Renal cortex interstitium (tissue), 15 donors: ENCODE measurements at places on chromosomes 11 and 22.

- DNase-seq = no peak
Measured at GRCh38 chr22:43279867-43280522, 63.2 kb downstream of the SCUBE1 start.

DNA sequence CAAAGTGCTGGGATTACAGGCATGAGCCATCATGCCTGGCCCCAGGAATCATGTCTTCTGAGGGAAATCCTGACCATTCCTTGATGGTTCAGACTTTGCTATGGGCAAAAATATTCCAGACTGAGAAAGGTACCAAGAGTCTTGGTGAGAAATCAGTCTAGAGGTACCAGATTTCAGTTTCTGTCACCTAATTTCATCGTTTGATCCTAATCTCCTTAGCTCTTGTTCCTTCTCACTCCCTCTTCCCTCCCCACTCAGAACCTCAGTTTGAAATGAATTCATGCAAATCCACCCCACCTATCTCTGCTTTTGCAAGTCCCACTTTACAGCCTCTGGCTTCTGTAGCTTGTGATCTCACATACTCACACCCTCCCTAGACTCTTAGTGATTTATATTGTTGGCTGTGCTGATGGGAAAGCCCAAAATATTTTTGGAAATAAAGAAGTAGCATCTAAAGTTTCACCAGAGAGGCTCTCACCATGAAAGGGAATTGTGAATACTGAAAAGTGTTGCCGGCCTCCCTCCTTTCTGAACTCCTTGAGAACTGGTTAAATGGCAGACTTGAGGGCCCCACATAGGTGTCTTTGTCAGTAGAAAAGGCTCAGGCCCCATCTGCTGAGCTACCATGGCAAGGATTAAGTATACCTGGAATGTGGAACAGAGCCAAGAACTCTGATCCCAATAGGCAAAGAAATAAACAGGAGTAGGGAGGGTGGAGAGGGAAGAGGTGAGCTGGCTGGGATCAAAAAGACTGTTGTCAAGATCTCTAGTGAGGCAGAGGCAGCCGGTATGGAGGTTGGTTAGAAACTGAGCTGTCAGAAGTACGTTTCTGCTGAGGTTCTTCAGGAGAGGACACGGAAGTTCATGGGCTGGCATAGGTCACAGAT is 190.5 kb upstream of the MTMR2 start:
- no peak for DNase-seq

- no peak for DNase-seq
Measured at GRCh38 chr22:27309697-27310096, 491.9 kb downstream of the MN1 start.

DNA sequence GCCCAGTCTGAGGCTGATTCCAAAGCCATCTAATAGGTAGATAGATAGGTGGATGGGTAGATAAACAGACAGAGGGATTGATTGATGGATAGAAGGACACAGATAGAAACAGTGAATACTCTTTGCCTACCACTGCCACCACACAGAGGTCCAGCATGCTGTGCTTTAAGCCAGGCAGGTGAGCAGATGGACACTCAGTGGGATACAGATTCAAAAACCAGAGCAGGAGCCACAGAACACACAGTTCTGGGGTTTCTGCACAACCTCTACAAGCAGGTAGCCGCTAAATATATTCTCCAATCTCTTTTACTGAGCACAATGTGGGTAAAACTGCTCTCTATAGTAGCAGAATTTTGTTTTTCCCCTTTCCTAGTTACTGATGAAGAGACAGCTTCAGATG is 20.5 kb upstream of the JHY start:
- no peak for DNase-seq

DNA sequence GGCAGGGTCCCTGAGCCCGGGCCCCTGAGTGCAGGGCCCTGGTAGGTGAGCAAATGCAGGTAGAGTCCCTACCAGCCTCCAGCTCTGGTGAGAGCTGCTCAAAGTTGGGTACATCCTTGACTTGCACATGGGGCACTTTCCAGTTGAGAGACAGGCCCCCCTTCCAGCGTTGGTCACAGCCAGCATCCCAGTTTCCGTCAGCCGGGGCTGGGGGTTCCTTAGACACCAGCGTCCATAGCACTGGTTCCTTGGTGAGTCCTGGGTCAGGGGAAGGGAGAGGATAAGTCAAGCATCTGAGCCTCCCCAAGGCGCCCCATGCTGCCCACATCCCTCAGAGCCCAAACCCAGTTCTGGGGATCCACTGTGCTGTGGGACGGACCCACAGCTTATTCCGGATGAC is 5.6 kb downstream of the PNPLA5 start:
- no peak for DNase-seq

GRCh38 chr11:113505046-113505445 is 29.8 kb upstream of the DRD2 start:
- DNase-seq = no peak

DNA sequence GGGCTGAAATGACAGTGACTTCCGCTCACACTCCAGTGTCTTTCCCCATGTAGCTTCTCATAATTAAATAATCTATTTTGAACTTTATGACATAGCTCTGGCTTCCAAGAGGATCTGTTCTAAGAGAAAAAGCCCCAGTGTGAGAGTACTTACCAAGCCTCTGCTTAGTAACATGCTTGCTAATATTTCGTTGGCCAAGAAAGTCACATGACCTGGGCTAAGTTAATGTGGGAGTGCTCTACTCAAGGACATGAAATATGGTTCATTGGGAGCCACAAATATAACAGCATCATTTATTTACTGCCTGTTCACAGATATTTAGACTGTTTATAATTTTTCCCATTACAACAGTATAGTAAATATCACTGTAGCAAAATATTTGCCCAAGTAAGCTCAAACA is 42.5 kb downstream of the CCDC73 start:
- DNase-seq = no peak

DNA sequence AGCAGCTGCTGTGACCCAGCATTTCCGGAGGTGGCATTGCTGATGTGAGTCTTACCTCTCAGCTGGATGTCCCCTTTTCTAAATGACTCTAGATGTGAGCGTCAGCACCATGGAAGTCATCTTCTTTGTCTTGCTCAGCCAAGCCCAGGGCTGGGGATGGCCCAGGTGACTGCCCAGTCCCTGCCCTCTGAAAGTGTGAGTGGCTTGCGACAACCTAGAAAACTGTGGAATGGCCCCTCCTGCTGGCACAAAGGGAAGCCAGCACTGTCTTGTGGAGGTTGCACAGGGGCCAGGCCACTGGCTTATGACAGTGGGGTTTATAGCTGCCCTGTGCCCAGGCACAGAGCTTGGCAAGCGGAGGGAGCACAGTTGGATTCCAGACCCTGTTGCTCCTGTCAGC is 6.2 kb downstream of the TUB start:
- no peak for DNase-seq

DNA sequence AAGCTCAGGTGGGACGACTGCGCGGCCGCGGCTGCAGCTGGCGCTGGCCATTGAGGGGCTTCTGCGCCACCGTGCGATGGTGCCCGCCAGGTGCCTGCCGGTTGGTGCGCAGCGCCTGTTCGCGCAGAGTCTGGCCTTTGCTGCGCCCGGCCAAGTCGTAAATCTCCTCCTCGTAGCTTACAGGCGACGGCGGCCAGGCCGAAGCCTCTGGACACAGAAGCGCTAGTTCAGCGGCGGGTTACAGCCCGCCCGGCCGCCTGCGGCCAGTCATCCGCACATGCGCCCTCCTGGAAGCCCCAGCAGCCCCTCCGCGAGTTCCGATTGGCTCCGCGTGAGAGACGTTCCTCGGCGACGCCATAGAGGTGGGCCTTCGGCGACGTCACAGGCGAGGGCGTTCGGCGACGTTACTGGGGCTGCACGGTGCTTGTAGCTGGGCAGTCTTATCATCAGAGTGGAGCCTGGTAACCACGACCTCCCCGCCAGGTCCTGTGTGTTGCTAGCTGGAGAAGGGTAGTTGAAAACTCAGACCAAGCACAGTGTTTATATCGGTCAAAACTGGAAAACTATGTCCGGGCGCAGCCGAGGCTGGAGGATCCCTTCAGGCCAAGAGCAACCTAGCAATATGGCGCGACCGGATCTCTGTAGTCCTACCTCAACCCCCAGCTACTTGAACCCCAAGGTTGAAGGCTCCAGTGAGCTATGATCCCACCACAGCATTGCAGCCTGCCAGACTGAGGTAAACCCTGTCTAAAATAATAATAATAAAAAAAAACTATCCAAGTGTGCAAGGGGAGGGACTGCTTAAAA is 265.7 kb downstream of the OR4C45 start:
- no peak for DNase-seq

DNA sequence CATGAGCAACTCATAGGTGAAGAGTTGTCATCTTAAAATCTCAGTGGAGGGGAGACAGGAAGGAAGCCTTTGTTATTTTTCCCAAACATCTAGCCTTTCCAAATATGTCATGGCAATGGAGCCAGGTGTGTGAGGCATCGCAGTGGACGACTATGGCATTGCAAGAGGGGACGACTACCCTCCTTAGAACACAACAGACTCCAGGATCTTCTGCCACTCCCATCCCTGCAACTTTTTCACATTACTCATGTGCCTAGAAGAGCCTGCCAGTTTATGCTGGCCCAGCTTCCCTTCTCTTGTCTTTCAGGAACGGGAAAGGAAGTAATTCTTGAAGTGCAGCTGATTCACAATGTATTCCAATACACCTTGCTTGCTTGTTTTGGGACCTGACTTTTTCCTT is 1008.4 kb downstream of the OPCML start:
- DNase-seq = no peak

DNA sequence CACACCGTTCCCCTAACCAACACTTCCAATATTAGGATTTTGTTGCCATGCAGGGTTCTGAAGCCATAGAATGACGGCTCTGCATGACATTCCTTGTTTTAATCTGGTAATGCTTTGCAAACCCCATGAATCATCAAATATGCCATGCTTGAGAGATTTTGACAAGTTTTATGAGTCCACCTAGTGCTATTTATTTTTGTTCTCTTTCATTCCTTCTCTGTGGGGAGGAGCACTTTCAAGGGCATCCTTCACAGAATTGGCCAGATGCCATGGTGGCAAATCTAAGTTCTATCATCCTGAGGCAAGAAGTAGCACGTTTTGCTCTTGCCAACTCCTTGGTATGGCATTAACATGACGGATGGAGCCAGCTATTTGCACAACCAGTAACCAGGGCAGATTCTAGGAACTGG is 268.4 kb downstream of the FAM76B start:
- DNase-seq = no peak

- DNase-seq = no peak
Measured at GRCh38 chr11:31987118-31988005, 103.5 kb upstream of the RCN1 start.

DNA sequence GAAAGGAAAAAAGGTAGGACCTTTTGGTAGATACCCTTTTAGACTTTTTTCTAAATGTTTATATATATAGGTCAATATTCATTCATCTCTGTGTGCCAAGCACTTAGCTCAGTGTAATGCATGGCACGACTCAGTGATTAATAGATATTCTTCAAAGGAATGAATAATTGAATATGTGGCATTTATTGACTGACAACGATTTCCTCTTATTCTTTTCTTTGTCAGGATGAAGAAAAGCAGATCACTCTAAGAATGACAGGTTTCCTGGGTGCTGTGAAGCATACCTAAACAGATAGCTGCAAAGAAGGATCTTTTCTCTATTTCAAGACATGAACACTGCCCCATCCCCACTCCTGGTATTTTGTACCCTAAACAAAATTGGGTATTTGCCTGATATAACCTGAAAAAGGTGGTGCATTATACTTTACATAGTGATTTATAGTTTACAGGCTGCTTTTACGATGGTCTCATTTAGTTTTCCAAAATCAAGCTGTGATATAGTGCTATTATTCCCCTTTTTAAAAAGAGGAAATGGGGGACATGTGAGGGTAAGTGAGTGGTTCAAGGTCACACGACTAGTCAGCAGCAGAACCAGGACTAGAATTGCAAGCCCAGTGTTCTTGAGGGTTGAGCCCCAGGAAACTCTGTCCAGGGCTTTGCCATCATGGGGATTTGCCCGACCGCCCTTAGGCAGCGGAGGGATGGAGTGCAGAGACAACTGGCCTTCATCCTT is 32.9 kb upstream of the CLMP start:
- DNase-seq = no peak

GRCh38 chr22:17491090-17491640 is 72.1 kb upstream of the SLC25A18 start:
- no peak for DNase-seq

GRCh38 chr11:75768909-75769771 is 562 bp downstream of the DGAT2 start:
- no peak for DNase-seq

GRCh38 chr11:93606314-93606713 is 55.2 kb upstream of the CEP295 start:
- no peak for DNase-seq

DNA sequence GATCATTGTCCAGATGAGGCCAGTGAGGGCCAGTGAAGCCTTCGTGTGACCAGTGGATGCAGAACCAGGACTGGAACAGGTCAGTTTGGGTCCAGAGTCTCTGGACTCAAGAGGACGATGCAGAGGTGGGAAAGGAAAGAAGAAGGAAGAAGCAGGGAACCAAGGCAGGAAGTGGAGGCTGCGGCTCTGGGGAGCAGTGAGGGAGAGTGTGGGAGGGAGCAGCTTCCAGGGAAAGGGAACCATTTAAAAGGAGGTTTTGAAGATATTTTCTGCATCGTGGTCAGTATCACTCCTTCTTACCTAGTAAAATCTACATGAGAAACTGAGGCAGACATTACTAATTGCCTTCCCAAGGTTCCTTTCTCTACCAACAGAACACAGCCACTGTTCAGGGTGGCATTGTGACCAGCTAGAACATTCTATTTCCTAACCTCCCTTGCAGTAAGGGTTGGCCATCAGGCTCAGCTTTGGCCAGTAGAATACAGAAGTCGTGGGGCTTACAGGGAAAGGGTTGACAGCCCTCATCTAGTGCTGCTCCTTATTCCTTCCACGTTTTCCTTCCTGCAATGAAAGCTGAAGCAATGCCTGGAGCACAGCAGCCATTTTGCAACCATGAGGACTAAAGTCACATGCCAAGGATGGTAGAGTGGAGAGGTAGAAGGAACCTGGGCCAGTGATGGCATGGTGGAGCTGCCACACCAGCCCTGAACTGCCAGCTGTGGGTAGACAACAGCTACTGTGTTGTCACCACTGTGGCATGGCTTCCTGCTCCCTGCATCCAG is 29.1 kb upstream of the LINC01488 start:
- no peak for DNase-seq

GRCh38 chr22:37259540-37260029 is 15.5 kb upstream of the RAC2 start:
- DNase-seq = no peak
